HS-5 (cell line): ENCODE measurements at places on chromosomes 11 and 22.

DNA sequence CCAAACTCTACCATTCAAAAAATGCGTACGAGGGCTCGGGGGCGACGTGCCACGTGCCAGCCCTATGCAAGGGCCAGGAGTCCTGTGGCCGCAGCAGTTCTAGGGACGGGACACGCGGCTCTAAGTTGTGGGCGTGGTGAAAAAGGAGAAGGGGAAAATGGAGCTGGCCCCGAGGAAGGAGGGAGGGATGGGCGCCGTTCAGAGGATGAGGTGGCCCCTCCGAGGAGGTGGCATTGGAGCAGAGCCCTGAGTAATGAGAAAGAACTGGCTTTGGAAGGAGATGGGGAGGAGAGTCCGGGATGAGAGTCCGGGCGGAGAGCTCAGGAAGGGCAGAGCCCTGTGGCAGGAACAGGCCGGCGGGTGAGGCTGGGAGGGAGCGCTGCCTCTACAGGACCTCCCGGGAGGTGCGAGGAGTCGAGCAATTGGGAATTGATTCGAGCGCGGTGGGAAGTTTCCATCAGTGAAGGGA is 21.0 kb downstream of the OTUB1 start:
- DNase-seq = no peak

GRCh38 chr22:28983190-28983589 is 78.4 kb downstream of the C22orf31 start:
- DNase-seq = no peak

DNA sequence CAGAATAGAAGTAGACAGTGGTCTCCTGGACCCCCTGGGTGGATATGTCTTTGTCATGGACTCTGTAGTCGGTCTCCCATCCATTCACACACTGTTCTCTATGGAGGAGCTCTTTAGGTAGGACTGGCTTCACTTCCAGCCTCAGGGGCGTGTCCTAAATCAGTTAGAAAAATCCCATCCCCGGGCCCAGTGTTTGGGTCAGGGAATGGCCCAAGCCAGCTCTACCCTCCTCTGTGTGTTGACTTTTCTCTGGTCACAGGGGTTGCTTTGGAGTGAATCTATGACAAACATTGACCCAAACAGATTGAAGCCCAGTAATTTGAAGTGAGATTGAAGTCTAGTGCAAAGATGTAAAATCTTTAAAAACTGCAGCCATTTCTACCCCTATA is 34.0 kb downstream of the WEE1 start:
- DNase-seq = no peak

GRCh38 chr11:67283481-67283963 is 5.6 kb upstream of the ANKRD13D start:
- DNase-seq = no peak

- DNase-seq = no peak
These were observed 19.3 kb upstream of the ST3GAL4 start for GRCh38 chr11:126336138-126336541.
